H4 (cell line): ENCODE measurements at places on chromosomes 16 and 17. TPM values are rescaled to one million over a fixed set of nuclear protein-coding genes. Genes with fewer than 3 reads are reported as not detected.

- DNase-seq = no peak
Observed at GRCh38 chr17:19702217-19702641, 14.2 kb downstream of the SLC47A2 start.

- no peak for DNase-seq
Observed at GRCh38 chr17:80586846-80587228, 42.2 kb downstream of the RPTOR start.

Gene SPATA2L
- 8.1 and 9.2 TPM in 2 replicates for total RNA-seq

GRCh38 chr17:68127914-68128313 is 92.4 kb downstream of the KPNA2 start:
- DNase-seq = no peak

Gene SDR42E1
- not detected in 2 replicates for total RNA-seq

DNA sequence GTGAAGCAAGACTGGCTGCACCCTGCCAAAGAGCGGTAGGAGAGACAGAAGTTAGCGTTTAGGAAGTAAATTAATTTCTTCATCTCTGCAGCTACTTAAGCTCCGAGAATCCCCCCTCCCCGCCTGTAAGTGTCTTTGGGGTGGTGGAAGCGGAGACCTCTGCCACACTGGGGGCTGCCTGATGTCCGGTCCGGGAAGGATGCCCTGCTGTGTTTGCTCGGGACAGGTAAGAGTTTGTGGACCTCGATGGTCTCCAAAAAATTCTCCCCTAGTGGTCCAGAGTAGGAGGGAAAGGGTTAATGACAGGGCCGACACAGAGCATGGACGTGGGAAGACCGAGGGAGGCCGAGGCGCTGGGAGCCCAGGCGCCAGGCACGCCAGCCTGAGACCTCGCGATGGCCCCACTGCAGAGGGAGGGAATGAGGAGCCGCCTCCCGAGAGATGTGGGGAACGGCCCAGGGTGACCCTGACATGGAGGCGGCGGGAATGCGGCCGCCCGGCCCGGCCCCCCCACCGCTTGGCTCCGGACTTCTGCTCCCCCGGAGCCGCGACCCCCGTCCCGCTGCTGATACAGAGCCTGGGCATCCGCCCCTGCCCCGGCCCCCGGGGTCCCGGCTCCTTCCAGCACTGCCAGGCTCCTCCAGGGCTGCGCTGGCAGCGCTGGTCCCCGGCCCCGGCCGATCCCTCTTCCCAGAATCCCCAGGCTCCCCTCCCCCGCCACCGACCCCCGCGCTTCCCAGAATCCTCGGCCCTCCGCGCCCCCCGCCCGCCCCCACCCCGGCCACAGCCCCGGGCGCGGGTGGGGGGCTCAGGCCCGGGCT is 680 bp downstream of the ZNF629 start:
- DNase-seq = no peak

DNA sequence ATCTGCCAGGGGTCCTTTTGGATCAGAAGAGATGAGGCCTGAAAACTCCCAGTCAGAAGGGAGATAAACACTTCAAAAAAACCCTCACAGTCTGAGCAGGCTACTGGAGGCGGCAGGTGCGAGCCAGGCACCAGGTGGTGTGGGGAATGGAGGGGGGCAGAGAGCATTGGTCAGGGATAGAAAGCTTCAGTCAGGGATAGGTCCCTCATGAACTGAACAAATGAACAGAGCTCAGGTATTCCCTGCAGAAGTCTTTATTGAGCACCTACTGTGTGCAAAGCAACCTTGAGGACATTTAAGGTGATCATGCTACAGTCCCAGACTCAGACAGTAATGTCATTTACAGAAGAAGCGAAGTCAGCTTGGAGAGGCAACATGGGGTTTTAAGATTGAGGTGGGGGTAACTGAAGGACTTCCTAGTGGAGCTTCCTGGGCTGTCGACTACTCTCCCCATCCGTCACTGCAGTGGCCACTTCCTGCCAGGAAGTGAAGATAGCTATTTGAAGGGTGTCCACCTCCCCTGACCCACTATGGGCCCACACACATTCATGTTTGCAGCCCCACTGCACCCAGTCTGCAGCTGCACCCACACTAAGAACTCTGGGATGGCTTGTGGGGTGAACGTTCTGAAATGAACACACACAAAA is 3.2 kb downstream of the KIFC3 start:
- DNase-seq = no peak

DNA sequence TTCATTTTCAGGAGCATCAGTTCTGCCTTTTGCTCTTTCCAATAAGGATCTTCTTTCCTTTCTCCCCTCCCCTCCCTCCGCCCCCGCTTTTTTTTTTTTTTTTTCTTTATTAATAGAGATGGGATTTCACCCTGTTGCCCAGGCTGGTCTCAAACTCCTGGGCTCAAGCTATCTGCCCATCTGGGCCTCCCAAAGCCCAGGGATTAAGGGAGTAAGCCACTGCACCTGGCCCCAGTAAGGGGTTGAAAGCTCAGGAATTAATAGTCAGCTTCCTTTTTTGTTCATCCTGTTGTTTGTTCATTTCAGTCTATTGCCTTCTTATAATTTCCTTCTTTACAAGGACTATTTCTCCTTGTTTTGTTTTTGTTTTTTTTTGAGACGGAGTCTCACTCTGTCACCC is 7.9 kb upstream of the C17orf58 start:
- no peak for DNase-seq

GRCh38 chr17:36130346-36130745 is 26.7 kb downstream of the CCL4 start:
- DNase-seq = no peak

GRCh38 chr16:67115639-67116038 is 5.9 kb downstream of the PHAF1 start:
- peak; percentile 61 for DNase-seq

DNA sequence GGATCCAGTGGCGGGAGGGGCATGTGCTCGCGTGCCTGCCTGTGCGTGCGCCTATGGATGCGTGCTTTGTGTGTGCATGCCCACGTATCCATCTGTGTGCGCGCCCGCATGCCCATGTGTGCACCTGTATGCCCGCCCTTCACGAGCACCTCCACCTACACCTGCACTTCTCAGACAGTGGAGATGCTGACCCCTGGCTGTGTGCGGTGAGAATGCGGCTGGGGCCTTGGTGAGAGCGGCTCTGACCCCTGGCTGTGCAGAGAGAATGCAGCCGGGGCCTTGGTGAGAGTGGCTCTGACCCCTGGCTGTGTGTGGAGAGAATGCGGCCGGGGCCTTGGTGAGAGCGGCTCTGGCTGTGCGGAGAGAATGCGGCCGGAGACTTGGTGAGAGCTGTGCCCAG is 33.9 kb downstream of the AXIN1 start:
- DNase-seq = no peak

DNA sequence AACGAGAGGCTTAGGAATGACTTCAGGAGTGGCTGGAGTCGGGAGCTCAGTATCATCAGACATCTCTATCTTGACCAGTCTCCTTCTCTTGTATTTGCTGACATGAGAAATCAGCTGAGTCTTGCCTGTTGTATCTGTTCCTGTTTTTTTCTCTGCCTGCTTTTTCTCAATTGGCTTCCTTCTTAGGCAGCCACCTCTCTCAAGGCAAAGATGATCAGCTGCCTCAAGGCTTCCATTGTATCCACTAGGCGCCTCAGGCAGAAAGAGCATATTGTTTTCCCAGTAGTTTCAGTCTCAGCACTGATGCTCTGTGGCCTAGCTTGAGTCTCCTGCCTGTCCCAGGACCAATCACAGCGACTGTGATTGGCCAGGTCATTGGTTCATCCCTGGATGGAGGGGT is 306.2 kb downstream of the CPPED1 start:
- no peak for DNase-seq

DNA sequence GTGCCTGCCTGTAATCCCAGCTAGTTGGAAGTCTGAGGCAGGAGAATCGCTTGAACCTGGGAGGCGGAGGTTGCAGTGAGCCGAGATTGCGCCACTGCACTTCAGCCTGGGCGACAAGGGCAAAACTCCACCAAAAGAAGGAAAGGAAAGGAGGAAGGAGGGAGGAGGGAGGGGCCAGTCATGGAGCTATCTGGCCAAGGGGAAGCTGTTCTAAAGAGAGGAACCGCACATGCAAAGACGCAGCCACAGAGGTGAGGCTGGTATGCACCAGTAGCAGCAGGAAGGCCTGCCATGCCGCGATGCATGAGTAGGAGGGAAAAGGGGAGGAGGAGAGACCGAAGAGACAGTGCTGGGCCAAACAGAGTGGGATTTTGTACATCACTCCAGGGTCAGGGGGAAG is 35.9 kb downstream of the HSBP1 start:
- no peak for DNase-seq

GRCh38 chr17:64262198-64262999 is 661 bp downstream of the TEX2 start:
- DNase-seq = no peak

- DNase-seq = no peak
Observed at GRCh38 chr17:6046431-6046830, 23.7 kb upstream of the WSCD1 start.

Gene SLC9A5
- total RNA-seq = 0.81 and 1.4 TPM in 2 replicates

- no peak for DNase-seq
Observed at GRCh38 chr17:63694229-63694949, 5.5 kb downstream of the LIMD2 start.

GRCh38 chr17:4579678-4580077 is 4.7 kb upstream of the SMTNL2 start:
- DNase-seq = no peak

Gene COX11
- 111 and 122 TPM in 2 replicates for total RNA-seq

- DNase-seq = no peak
Observed at GRCh38 chr16:11389631-11390565, 44.6 kb downstream of the RMI2 start.

Gene CCL2
- 64.2 and 86.8 TPM in 2 replicates for total RNA-seq
